NCI-H345 (cell line): ENCODE measurements at places on chromosomes 4 and X.

- no peak for DNase-seq
Observed at GRCh38 chr4:105966051-105966450, 70.8 kb downstream of the NPNT start.

DNA sequence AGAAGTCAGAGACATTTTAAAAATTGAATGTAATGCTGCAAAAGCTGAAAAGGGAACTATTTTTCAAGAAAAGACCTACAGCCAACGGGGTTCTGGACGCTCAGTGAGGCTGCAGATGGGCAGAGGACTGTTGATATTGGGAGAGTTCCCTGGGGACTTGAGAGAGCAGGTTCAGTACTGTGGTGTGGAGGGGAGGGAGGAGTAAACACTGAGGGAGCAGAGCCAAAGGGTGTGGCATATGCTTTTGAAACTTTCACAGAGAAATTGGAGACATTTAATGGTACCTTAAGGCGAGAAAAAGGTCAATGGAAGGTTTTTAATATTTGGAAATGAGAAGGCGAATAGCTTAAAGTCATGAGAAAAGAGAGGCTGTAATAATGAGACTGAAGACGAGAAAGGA is 62.2 kb upstream of the GPM6A start:
- DNase-seq: no peak

DNA sequence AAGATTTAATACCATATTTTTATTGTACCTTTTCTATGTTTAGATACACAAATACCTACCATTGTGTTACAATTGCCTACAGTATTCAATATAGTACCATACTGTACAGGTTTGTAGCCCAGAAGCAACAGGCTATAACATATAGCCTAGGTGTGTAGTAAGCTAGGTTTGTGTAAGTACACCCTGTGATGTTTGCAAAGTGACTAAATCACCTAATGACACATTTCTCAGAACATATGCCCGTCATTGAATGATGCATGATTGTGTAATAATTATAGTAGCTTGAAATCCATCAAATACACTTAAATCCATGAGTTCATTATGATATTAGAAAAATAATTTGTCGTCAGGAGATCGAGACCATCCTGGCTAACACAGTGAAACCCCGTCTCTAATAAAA is 30.8 kb downstream of the GAB3 start:
- no peak for DNase-seq

DNA sequence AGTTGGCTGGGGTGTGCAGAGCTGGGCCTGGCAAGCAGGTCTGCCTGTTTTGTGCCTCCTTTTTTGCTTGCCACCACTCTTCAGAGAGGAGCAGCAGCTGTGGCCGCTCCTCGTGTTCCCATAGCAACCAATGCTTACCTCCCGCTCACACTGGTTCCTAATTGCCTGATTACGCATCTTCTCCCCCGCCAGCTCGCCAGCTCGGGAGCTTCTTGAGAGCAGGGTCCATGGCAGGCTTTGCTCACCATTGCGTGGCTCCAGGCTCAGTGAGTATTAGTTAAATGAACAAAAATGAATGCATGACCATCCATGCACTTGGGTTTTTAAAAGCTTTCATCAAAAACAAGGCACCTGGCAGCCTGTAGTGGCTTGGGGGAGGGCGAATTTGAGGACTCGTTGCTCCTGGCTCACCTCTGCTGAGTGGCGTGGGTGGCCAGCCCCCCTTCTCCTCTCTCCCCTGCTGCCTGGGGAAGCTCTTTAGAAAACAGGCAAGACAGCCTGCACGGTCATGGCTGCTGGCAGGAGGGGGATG is 14.2 kb upstream of the PJA1 start:
- peak; percentile 86 for DNase-seq

DNA sequence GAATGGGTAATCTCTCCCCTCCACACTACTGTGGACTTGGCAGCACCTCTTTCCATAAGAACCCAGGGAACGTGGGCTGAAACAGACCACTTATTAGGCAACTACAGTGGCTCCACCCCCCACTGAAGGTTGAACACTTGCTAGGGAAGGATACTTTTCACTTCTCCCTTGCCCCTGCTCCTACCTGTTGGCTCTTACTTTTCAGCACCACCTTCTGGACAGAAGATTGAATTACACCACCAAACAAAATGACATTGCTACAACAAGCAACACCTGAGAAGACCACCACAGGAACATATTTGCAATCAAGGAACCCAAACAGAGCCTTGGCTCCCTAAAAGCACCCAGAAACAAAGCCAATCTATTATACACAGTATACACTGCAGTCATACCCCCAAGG is 132.1 kb upstream of the CXCL13 start:
- no peak for DNase-seq

DNA sequence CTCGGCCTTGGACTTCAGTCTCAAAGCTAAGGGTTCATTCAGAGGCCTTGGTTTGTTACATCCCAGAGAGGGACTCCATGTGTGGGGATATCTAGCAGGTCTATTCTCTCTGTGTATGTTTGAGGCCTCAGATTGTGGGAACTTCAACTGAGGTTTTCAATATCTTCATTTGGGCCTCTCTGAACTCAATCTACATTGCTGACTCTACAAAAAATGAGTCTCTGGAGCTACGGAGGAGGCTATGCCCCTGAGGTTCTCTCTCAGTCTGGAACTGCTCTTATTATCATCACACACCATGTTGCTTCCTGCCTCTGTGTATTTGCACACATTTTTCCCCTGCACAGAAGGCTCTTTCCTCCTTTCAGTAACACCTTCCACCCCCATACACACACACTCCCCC is 5.1 kb upstream of the TSR2 start:
- DNase-seq: no peak

DNA sequence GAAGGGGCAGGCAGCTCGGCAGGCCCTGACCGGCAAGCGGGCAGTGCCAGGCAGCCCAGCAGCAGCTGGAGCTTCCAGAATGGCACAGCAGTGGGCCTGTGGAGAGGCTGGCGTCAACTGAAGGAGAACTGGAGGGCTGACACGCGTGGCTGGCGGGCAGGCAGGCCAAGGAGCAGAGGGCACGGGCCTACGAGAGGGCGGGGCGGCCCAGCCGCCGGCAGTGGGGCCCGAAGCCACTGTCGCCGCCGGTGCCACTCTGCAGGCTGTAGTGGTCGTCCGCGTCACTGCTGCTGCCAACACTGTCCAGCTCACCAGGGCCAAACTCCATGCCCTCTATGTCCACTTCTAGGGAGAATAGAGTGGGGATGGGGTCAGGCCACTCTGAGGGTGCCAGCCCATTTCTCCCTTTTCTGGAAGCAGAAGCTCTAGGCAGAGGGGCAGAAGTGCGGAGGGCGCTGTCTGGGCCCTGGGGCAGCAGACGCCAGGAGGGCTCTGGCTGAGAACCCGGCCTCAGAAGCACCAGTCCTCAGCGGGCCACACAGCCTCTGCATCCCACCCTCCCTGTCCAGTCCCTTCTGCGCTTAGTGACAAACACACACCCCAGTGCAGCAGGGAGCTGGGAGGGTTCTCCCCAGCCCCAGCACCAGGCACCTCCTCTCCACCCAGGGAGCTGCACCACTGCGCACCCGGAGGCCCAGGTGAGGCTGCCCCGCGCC is 8.6 kb upstream of the HAUS3 start:
- no peak for DNase-seq
